Small intestine (tissue), 16 donors: ENCODE measurements at places on chromosomes 5 and 9. TPM values are rescaled to one million over a fixed set of nuclear protein-coding genes. Genes with fewer than 3 reads are reported as not detected.

GRCh38 chr9:106829666-106830408 lies 33.1 kb upstream of the ZNF462 start:
- no peak overlapping the region for H3K4me3 ChIP-seq
- H3K4me1 ChIP-seq: no peaks in the 10 kb centered on the region
- no peak overlapping the region for H3K27ac ChIP-seq
- no peaks in the 10 kb centered on the region for H3K36me3 ChIP-seq
- no peak for DNase-seq

DNA sequence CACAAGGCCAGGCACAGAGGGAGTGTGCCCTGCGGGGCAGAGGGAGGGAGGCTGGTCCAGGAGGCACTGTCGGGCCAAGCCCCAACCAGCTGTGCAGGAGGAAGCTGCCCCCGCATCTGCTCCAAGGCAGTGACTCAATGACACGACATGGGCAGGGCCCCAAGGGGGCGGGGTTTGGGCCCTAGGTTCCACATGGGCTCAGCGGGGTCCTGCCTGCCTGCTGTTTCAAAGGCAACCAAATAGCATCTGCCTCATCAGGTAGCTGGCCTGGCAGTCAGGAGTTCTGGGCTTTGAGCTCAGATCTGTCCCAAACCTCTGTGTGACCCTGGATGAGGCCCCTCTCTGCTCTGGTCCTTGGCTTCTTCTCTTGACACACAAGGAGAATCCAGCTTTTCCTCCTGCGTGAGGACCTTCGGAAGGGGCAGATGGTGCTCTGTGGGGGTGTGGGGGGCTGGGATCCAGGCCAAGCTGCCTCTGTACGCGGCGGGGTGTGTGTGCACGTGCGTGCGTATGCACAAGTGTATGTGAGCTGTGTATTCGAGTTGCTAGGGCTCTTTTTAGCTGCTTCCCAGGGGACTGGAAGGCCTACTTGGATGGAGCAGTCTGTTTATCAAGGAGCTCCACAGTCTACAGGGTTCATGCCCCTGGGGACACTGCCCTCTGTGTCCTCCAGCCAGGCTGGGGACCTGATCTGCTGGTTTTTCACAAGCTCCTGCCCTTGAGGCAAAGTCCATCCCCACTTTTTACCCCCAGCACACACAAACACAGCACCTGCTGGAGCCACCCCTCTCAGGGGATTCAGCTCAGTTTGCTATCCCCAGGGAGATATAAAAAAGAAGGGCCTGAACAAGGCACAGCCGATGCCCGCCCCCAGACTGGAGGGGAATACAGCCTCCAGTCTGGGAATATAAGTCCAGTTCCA lies 138.9 kb downstream of the RGS3 start:
- peaks cover 3% of the 10 kb centered on the region for H3K4me1 ChIP-seq
- H3K4me3 ChIP-seq: no peak overlapping the region
- peak; percentile 79 for DNase-seq
- H3K36me3 ChIP-seq: peaks cover 23% of the 10 kb centered on the region

DNA sequence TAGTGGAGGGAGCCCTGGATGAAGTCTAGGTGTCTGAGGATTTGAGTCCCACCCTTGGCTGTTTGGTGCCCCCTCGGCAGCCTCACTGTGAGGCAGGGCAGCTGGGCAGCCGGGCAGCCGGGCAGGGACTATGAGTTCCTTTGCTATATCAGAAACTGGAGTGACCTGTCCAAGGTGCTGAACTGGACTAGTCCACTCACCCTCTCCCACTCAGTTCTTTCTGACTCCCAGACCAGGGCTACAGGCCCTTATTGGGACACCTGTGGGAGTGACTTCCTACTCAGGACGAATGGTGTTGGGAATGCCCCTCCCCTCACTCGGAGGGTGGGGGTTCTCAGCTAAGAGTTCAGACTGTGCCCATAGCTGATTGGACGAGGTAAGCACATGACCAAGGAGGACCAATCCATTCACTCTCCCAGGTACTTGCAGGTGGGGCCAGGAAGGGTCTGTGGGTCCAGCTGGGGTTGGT lies 34.1 kb upstream of the RAPGEF1 start:
- H3K27me3 ChIP-seq: no peaks in the 10 kb centered on the region
- H3K27ac ChIP-seq: no peak overlapping the region
- no peaks in the 10 kb centered on the region for H3K4me1 ChIP-seq
- H3K36me3 ChIP-seq: no peaks in the 10 kb centered on the region
- DNase-seq: peak; percentile 67
- H3K4me3 ChIP-seq: no peak overlapping the region

- no peak for DNase-seq
- no peaks in the 10 kb centered on the region for H3K36me3 ChIP-seq
- H3K27me3 ChIP-seq: no peaks in the 10 kb centered on the region
- H3K4me1 ChIP-seq: no peaks in the 10 kb centered on the region
These were observed 82.7 kb downstream of the SHC3 start for GRCh38 chr9:89095761-89096528.

- no peak overlapping the region for H3K4me3 ChIP-seq
- peaks cover 12% of the 10 kb centered on the region for H3K36me3 ChIP-seq
- H3K27ac ChIP-seq: no peak overlapping the region
- DNase-seq: no peak
- no peaks in the 10 kb centered on the region for H3K4me1 ChIP-seq
These were observed 59.9 kb downstream of the ZFR start for GRCh38 chr5:32384621-32385020.

DNA sequence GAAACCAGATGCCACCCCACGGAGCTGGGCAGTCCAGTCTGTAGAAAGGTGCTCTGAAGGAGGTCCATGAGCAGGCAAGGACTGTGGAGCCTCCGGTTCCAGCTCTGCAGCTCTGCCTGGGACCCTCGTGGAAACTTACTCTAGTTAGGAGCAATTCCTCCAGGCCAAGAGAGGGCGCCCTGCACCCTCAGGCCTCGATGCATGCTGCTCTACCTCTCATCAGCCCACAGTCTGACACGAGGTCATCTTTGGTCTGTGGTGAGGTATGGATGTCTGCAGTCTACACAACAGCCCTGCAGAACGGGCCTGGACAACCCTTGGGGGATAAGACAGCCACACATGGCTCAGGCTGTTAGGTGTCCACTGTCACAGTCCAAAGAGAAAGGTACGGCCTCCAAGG lies 50.6 kb upstream of the UBTD2 start:
- H3K36me3 ChIP-seq: no peaks in the 10 kb centered on the region
- H3K4me3 ChIP-seq: no peak overlapping the region
- H3K4me1 ChIP-seq: no peaks in the 10 kb centered on the region
- no peak for DNase-seq
- no peaks in the 10 kb centered on the region for H3K27me3 ChIP-seq

GRCh38 chr9:2055203-2055658 lies 40.1 kb downstream of the SMARCA2 start:
- H3K27me3 ChIP-seq: no peaks in the 10 kb centered on the region
- no peak overlapping the region for H3K4me3 ChIP-seq
- no peak overlapping the region for H3K27ac ChIP-seq
- no peaks in the 10 kb centered on the region for H3K4me1 ChIP-seq
- no peak for DNase-seq

- H3K36me3 ChIP-seq: no peaks in the 10 kb centered on the region
- no peak overlapping the region for H3K4me3 ChIP-seq
- no peak overlapping the region for H3K27ac ChIP-seq
- no peaks in the 10 kb centered on the region for H3K4me1 ChIP-seq
- DNase-seq: no peak
- no peaks in the 10 kb centered on the region for H3K27me3 ChIP-seq
These were observed 223.8 kb upstream of the CLINT1 start for GRCh38 chr5:158082696-158083287.

DNA sequence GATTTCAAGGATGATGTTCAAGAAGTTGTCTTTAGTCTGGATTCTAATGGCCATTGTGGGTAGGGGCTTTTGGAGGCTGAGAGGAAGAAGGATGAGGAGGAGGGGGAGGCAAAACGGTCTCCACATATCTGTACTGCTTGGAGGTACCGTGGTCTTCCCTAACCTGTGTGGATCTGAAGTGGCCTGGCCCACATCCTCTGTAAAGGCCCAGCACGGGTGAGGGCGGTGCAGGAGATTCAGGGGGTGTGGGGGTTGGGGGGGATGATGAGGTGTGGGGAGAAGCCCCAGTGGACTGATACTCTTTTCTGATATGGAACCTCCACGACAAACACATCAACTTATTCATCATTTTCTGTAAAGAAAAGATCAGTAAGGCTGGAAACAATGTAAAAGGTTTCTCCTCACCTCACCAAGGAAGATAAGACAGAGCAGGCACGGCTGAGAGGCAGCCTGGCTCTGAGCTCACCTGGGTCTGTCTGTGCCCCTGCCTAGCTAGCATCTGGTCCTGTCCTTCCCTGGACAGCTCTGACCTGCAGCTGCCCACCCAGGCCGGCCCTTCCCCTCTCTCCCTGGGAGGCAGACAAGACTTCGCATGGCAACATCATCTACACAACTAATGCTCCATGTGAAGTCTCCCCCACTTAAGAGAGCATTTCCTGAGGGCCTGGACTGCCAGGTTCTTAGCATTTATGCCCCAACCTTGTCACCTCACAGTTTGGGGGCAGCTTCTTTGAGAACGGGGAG lies 5.6 kb upstream of the IL3 start:
- H3K27me3 ChIP-seq: no peaks in the 10 kb centered on the region
- H3K27ac ChIP-seq: no peak overlapping the region
- no peaks in the 10 kb centered on the region for H3K4me1 ChIP-seq
- no peaks in the 10 kb centered on the region for H3K36me3 ChIP-seq
- H3K4me3 ChIP-seq: no peak overlapping the region

DNA sequence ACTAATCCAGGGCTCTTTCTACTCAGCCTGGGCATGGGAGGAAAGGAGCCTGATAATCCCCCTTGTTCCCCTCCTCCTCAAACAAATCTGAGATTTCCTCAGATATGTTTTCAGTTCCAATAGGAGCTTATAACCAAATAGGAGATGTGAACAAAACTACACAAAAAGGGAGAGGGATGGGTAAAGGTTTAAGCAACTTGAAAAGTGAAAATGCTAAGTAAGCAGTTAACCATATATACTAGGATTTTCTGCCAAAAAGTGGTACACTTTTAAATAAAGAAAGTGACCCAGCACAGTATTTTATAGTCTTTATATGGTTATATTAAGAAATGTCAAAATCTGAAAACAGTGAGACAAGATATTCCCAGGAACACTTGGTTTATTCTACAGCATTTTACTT lies 275.7 kb downstream of the BNC2 start:
- no peaks in the 10 kb centered on the region for H3K4me1 ChIP-seq
- no peak for DNase-seq
- no peaks in the 10 kb centered on the region for H3K36me3 ChIP-seq
- no peaks in the 10 kb centered on the region for H3K27me3 ChIP-seq

GRCh38 chr5:86070719-86071118 lies 547.0 kb upstream of the COX7C start:
- no peak for DNase-seq
- no peaks in the 10 kb centered on the region for H3K27me3 ChIP-seq
- H3K27ac ChIP-seq: no peak overlapping the region
- no peaks in the 10 kb centered on the region for H3K36me3 ChIP-seq
- no peak overlapping the region for H3K4me3 ChIP-seq
- H3K4me1 ChIP-seq: no peaks in the 10 kb centered on the region

GRCh38 chr9:87535817-87536539 lies 38.3 kb downstream of the DAPK1 start:
- no peak overlapping the region for H3K4me3 ChIP-seq
- H3K36me3 ChIP-seq: no peaks in the 10 kb centered on the region
- DNase-seq: no peak
- H3K4me1 ChIP-seq: no peaks in the 10 kb centered on the region
- H3K27ac ChIP-seq: no peak overlapping the region

DNA sequence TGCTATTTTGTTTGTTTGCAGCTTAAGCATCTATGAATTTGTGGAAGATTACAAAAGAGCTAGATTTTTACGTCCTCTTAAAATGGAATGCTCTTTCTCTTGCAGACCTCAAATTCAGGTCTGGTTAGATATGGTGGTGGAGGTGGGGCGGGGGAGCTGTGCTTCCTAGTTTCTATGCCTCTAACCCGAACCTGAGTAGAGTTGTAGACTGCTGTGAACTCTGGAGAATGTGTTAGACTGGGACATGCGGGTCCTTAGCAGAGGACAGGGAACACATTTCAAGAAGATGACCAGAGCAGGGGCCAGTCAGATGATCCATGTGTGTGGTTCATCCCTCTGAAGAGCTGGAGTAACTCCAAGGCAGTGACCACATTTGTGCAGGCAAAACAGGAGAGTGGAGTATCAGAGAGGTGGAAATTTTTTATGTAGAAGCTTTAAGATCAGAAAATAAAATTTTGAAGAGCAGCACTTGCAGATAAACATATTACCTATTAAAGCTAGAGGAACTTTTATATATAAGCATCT lies 154.9 kb downstream of the FAM174A start:
- H3K4me1 ChIP-seq: no peaks in the 10 kb centered on the region
- no peak for DNase-seq
- H3K36me3 ChIP-seq: no peaks in the 10 kb centered on the region

DNA sequence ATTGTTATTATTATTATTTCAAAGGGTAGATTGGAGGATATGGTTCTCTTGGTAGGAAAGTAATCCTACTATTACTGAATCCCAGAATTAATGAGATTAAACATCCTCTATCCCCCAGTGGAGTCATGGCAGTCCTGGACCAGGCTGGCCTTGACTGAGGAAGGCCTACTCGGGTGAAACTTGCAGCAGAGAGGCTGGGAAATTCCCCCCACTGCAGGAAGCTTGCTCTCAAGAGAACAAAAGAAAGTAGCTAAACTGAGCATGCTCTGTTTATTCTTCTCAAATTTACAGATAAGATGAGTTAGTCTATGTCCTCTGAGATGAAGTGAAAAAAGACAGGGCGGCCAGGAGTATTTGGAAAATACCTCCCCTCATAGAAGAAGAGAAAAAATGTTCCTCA lies 233.9 kb upstream of the RPS23 start:
- peaks cover 24% of the 10 kb centered on the region for H3K4me1 ChIP-seq
- no peaks in the 10 kb centered on the region for H3K27me3 ChIP-seq
- H3K27ac ChIP-seq: no peak overlapping the region

DNA sequence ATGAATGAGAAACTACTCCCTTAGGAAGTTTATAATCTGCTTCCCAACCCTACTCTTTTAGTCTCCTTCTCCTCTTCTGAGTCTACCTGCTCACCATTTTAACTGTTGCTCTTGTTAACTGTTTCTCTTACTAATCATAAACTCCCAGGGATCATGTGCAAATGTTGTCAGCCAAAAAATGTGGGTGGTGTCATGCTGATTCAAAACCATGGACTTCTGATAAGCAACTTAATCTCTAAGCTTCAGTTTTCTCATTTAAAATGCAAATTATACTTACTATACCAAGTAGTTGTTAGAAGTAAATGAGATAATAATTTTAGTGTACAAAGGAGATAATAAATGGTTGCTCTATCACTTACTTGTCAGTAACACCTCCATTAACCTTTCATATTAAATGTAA lies 45.9 kb upstream of the TLX3 start:
- H3K27me3 ChIP-seq: no peaks in the 10 kb centered on the region
- no peak for DNase-seq
- no peaks in the 10 kb centered on the region for H3K4me1 ChIP-seq
- no peaks in the 10 kb centered on the region for H3K36me3 ChIP-seq

Gene CDKN2B
- polyA plus RNA-seq: 15.4 TPM

Gene DBH
- not detected for polyA plus RNA-seq

Gene TMEM252
- 19.4 TPM for polyA plus RNA-seq

Gene C5
- 6.2 TPM for polyA plus RNA-seq

Gene CCNJL
- polyA plus RNA-seq: 0.54 TPM

Gene PLPPR1
- 0.16 TPM for polyA plus RNA-seq

Gene DOLPP1
- 27.4 TPM for polyA plus RNA-seq
